ENCODE measurements at places on chromosomes 16 and 17.

DNA sequence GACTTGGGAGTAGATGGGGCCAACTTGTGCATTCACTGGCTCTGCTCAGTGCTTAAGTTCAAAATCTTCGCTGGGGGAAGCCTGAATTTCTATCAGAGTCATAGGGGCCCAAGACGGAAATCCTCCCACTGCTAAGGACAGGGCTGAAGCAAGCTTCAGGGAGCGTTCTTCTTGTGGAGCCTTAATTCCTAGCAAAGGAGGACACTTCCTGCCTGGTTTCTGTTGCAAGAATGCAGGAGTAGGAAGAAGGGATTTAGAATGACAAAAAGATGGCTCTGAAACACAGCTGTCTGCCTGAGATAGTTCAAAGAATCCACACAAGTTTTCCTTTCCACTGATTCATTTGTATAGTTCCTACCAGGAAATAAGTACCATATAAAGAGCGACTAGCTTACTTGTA, 26.4 kb downstream of the PSME3IP1 start:
- no peak for DNase-seq

DNA sequence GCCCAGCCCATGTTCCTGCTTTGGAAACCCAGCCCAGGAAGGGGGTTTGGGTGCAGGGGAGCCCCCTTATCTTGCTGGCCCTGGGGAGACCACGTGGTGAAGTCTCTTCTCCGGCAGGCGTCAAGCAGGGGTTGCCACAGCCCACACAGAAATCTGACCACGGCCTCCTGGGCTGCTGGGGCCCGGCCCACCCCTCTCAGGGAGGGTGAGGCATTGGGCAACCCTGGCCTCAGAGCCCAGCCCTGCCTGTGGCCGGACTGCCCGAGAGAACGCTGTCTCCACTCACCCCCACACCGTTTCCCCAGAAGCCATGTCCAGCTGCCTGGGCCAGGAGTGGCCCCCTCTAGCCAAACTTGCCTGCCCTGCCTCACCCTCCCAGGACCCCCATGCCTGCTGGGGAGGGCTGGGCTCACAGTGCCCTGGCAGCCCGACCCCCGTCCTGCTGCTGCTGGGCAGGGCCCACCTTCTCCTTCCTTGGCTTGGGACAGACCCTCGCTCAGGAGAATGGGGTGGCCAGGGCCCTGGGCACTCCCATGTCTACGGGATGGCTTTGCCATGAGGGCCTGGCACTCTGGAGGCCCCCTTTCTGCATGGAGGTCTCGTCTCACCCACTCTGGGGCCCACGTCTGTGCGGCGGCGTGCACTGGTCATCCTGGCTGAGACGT, 6.7 kb downstream of the RPUSD1 start:
- no peak for DNase-seq

DNA sequence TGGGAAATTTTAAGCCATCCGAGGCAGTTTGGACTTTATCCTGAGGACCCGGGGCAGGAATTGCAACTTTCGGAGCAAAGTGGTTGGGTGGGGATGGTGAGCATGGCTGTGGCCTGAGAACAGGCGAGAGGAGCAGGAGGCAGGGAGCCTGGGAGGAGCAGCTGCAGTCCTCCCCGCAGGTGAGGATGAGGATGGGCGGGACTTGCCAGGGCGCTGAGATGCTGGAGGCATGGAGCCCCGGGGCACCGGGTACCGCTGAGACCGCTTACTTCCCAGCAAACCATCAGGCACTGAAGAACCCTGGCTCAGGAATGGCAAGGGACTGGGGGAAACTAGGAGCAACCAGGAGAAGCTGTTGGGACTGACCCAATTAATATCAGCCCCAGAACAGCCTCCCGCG, 210.8 kb downstream of the GSG1L start:
- no peak for DNase-seq

GRCh38 chr16:47476654-47477345, 15.7 kb downstream of the PHKB start:
- no peak for DNase-seq

All from spinal cord (tissue), 10 donors.